ENCODE measurements at places on chromosomes 2 and 18.
A peak's percentile ranks its signal among the peaks of the same experiment; 100 is the strongest.

DNA sequence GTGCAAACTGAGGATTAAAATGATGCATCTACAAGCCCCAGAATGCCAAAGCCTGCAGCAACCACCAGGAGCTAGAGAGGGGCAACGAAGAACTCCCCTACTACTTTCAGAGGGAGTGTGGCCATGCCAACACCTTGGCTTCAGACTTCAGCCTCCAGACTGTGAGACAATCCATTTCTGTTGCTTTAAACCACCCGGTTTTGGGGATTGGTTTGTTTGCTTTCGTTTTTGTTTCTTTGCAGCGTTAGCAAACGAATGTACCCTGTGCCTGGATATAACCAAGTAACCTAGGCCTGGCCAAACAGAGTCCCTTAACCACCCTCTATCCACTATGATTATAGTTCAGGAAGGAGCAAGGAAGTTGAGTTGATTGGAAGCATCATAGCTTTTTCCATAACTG is 171.2 kb upstream of the NCK2 start:
- DNase-seq, result no peak

- DNase-seq, result no peak
These were observed 40.7 kb downstream of the CDC42EP3 start for GRCh38 chr2:37630776-37631175.

DNA sequence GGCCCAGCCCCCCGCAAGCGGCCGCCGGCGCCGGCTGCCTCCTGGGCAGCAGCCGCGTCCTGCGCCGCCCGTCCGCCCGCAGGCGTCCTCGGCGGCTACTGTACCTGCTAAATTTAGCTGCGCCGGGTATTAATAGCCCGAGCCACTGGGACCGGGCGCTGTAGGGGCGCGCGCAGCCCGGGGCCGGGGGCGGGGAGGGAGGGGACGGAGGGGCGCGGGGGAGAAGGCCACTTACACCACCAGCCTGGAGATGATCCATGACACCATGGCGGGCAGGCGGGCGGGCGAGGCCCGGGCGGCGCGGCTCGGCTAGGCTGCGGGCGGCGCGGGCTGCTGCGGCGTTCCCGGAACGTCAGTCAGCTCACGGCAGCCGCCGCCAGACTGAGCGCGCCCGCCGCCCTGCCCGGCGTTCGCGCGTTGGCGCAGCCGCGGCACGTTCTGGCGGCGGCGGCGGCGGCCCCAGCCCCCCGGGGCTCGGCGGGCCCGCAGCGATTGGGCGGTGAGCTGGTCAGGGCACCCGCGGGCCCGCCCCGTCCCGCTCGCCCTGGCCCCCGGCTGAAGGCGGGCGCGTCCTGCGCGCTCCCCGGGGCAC is at the start of gene REEP1:
REEP1 (minus strand) TSS at position 383 of the 592 bp plus-strand sequence; CDS start at position 267, 116 bp downstream.
- peak; percentile 5 for DNase-seq

GRCh38 chr2:109304731-109305470 is 175.9 kb downstream of the SH3RF3 start:
- DNase-seq, result no peak

DNA sequence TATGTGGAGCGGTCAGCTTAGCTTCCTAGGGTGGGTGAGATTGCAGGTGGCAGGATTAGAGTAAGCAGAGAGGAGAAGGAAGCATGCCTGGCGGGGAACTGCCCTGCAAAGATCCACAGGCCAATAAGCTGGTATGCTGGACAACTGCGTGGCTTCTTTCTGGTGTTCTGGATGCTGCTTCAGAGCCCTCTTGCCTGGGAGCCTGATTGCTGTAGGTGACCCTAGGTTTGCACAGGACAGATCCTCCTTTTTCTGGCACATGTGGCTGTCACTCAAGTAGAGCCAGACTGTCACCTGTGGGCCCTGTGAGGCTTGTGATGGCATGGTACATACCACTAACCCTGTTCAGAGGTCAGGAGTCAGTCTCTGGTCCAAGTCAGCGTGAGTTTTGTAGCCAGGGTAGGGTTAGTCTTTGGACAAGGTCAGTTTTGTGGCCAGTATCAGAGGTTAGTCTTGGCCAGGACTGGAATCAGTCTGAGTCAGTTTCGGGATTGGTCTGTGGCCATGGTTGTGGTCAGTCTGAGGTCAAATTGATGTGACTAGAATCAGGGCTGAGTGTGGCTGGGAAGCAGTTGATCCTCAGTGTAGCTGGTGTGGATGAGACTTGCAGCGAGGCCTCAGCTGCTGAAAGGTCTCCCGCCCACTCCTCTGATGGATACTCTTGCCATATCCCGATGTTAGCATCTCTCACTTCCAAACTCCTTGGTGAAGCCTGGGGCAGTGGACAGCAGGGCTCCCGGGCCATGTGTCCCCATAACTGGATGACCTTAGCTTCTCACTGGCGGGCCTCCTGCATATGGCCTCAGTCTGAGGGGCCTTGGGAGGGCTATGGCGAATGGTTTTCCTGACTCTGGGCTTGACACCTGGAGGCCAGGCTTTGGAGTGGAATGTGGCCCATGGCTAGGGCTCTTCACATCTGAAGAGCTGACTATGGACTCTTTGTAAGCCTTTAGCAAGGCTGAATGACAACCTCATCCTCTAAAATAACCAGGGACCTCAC is 260.5 kb downstream of the DYSF start:
- no peak for DNase-seq
